ENCODE measurements at places on chromosomes 7 and 10.

DNA sequence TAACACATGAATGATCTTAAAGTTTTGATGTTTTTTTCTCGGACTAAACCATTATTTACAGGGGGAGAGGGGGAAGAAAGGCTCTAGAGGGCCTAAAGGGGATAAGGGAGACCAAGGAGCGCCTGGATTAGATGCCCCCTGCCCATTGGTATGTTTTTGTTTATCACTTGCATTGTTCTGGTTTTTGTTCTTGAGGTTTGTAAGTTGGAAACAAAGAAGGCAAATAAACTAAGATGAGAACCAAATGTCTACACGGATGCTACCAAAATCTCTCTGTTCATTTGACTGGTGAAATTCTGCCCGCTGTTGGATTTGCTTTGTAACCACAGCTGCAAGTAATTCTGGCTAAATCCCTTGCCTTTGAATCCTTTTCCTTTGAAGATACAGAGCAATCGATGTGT is 99.8 kb upstream of the MACROH2A2 start:
- DNase-seq, result no peak

DNA sequence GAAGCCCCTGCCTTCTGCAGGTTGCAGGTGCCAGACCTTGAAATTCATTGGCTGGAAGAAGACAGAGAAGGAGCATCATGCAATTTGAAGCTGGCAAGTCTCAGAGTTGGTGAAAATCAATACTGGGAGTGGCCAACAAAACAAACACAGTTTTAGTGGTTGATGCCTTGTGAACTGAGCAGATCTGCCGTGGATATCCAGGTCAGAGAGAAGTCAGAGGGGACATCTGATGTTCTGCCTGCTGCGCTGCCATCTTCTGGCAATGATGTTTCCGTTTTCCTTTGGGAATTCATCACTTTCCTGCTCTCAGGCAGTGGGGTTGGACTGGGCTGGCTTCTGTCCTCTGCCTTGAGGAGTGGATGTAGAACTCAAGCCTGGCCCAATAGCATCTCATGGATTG is 132.0 kb downstream of the RPS24 start:
- no peak for DNase-seq

- DNase-seq, result no peak
Observed at GRCh38 chr7:43693687-43694398, 35.5 kb downstream of the COA1 start.

DNA sequence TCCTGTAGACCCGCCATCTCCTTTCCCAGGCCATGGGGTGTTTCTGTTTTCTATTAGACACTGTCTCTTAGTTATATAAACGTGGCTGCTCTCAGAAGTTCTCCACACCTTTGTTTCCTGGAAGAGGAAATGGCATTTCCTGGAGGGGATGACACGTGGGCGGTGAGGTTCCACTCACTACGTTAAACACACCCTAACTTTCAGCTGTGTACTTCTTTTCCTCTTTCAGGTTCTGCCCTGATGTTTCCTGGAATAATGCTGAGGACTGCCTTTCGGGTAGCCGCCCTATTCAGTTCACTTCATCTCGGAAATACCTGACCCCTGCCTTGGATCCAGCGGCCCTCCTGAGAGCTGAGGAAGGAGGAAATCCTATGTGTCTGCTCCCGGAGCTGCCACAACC is 3.4 kb upstream of the PRKCQ start:
- DNase-seq, result peak; percentile 86

GRCh38 chr10:4025339-4025738 is 240.3 kb upstream of the KLF6 start:
- no peak for DNase-seq

DNA sequence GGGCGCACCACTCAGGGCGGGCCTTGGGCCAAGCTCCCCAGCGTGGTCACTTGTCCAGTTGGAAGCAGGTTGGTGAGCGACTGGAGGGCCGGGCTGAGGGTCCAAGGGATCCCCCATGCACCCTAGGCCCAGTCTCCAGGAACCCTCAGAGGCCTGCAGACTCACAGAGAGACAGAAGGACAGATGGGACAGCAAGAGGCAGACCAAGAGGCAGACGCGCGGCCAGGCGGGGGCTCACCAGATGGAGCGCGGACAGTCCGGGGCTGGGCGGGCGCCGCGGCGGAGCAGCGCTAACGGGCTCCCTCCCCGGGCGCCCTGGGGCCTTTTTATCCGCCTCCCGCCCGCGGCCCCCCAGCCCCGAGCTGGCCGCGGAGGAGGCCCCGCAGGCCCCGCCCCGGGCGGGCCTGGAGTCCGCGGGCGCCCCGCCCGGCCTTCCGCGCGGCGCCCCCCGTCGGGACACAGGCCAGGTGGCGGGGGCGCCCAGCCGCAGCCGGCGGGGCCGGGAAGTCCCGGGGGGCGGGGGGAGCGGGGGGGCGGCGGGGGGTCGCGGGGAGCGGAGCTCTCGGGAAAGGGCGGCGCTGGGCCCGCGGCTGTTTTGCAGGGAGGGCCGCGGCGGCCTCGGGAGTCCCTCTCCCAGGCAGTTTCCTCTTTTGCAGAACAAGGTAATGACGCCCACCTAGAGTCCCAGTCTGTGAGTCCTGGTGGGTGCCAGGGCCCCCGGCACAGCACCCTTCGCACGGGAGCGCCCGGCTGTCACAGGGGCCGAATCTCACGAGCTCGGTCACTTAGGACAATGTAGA is at the start of gene LOXL4:
Gene LOXL4, minus strand, starts transcription at position 301 of the 800 bp plus-strand sequence. CDS start 5,175 bp downstream, outside the sequence.
- DNase-seq, result no peak

DNA sequence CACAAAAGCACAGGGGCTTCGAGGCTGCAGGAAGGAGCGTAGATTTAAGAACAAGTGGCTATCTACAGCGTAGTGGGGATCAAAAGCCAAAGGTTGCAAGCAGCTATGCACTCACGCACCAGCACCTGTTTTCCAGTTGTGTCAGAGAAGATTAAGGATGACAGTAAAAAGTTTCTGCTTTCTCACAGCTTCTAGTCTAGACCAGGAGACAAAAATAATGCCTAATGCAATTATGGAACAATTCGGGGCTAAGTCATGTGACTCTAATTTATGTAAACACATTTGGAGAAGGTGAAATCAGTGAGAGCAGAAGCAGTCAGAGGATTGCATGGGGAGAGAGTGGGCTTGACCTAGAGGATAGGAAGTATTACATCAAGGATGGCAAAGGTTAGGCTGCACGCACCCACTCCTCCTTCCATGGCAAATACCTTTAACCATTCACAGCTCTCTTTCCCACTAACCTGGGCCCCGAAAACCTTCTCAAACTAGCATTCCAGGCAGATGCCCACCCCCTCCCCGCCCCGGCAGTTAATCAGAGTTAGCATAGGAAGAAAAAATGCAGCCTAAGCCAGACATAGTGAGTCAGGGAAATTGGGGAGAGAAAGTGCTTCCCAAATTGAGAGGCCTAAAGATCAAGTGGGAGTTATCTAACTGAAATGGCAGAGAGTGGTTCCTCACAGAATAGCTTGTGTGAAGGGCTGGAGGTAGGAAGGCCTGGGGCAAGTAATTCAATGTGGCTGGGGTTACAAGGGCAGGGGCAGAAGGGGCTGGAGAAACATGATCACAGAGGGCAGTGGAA is 48.2 kb upstream of the GPAM start:
- no peak for DNase-seq

DNA sequence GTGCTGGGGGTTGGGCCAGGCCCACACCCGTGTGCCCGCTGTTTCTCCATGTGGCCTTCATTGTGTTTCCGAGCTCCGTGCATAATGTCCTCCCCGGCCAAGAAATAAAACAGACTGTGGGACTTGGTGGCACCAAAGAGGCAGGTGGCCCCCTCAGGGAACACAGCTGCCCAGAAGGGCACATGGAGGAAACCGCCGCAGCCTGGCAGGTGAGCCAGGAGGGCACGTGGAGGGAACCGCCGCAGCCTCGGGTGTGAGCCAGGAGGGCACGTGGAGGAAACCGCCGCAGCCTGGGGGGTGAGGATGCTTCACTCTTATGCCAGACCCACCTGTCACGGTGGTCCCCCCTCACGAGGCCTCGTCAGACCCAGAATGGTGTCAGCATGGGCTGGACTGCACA is 288.7 kb downstream of the WDR37 start:
- no peak for DNase-seq

- DNase-seq, result no peak
Observed at GRCh38 chr10:64316416-64316815, 795.2 kb downstream of the REEP3 start.

DNA sequence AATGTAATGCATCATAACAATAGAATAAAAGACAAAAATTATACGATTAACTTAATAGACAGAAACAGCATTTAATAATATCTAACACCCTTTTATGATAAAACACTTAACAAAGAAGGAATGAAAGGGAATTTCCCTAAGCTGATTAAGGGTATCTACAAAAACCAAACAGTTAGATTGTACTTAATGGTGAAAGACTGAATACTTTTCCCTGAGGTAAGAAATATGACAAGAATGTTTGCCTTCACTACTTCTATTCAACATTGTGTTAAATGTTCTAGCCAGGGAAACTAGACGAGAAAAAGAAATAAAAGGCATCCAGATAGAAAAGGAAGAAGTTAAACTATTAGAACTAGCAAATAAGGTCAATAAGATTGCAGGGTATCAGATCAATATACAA is 276.9 kb downstream of the BAMBI start:
- no peak for DNase-seq

- no peak for DNase-seq
Observed at GRCh38 chr7:37901236-37901827, 15.3 kb downstream of the SFRP4 start.

- no peak for DNase-seq
Observed at GRCh38 chr7:157784041-157784835, 447.4 kb downstream of the DNAJB6 start.

DNA sequence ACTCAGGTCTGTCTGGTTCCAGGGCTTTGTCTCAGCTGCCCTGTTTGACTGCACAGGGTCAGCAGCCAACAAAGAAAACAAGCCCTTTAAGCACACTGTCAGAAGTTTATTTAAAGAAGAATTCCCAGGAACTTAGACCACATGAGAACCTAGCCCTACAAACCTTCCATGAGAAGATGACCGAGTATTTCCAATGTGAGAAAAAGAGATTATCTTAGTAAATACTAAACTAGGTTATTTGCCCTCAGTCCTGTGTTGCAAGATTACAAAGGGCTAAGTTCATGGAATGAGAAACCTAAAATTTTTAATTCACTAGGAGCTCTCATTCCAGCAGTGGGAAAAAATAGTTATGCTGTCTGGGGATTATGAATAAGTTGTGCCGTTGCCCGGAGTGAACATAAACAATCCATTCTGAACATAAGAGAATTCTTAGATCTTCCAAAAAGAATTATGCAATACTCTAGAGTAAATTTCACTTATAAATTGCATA is 46.7 kb downstream of the NOC3L start:
- DNase-seq, result no peak

- peak; percentile 37 for DNase-seq
Observed at GRCh38 chr10:93541402-93542357, 24.8 kb upstream of the FFAR4 start.

GRCh38 chr10:62648921-62649320 is 155.6 kb upstream of the ADO start:
- DNase-seq, result no peak

DNA sequence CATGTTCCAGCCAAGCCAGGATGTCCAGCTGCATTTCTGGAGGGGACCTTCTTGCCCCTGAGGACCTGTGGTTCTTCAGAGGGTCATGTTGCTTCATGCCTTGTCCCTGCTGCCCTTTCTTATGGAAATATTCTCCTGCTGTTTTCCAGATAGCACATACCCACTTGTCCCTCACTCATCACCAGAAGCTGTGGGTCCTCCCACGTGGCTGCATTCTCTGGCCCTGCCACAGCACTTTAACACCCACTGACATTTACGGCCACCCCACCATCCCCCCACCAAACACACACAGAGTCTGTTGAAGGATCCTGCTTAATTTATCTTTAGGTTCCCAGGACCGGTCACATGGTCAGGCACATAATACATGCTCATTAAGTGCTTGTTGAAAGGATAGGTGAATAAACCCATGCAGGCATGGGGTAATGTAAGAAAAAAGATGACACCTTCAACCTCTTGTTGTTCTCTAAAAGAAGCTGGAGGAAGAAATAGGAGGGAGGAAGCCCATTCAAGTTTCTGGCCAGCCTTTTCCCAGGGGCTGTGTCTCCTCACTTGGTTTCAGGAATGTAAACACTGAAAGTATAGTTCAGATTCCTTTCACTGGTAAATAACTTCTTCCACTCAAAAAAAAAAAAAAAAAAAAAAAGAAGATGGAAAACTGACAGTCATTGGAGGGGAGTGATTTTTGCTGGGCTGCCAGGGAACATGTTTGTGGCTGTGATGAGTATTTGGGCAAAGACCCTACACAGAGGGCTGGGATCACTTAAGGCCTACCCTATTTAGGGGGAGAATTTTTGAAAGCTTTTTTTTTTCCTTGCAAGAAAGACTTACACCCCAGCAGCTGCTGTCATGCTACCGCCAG is 19.8 kb upstream of the BMPER start:
- no peak for DNase-seq

Data from activated CD4-positive, alpha-beta T cell treated with anti-CD3 and anti-CD28 coated beads, Interleukin-2, amount 50 U/mL, for 48 hours (primary cell).